ENCODE measurements at places on chromosomes 5 and 9. TPM values are rescaled to one million over a fixed set of nuclear protein-coding genes. Genes with fewer than 3 reads are reported as not detected.

The CDH12 gene
- not detected for total RNA-seq

The ADRA1B gene
- total RNA-seq: not detected

DNA sequence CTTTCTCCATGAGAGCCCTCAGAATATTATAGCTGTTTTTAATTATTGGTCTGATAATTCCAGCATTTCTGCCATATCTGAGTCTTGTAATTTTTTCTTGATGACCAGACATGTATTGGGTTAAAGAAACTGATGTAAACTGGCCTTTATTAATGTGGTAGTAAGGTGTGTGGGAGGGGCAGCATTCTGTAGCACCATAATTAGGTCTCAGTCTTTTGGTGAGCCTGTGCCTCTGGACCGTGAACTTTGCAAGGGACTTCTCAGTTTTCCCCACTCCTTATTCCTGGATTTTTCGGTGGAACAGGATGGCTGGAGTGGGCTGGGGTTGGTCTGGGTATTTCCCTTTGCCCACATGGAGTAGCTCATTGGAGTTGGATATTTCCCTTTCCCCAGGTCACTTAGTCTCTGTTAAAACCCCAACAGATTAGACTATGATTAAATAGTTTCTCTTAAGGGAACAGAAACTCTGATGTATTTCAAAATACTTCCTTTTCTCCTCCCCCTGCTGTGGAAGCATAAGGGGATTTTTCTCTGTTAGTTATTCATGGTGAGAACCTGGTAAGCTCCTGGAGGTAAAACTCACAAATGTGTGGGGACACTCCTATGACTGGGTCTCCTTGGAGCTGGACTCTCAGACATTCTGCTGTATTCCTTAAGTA lies 52.4 kb downstream of the FSD1L start:
- peaks cover 4% of the 10 kb centered on the region for H3K36me3 ChIP-seq
- no peak overlapping the region for H3K4me3 ChIP-seq
- H3K4me1 ChIP-seq: no peaks in the 10 kb centered on the region
- no peak overlapping the region for H3K27ac ChIP-seq

DNA sequence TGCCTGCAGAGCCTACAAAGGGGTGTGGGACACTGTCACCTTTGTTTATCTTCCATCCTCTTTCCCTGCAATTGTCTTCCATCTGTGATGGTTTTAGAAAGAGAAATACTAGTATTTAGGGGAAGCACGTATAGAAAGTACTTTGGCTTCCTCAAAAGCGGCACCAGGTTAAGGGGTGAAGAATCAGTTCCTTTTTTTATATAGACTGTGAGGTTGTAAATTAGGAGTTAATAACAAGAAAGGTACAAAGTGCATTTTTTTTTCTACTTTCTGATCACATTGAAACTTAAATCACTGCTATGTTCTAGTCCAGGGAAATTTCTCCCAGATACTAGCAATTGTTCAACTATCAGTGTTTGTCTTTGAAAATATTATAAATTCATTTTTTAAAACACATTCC lies 219.3 kb downstream of the CEMIP2 start:
- no peaks in the 10 kb centered on the region for H3K4me1 ChIP-seq
- H3K27me3 ChIP-seq: peaks cover 21% of the 10 kb centered on the region
- H3K27ac ChIP-seq: no peak overlapping the region
- no peak overlapping the region for H3K4me3 ChIP-seq
- DNase-seq: no peak

DNA sequence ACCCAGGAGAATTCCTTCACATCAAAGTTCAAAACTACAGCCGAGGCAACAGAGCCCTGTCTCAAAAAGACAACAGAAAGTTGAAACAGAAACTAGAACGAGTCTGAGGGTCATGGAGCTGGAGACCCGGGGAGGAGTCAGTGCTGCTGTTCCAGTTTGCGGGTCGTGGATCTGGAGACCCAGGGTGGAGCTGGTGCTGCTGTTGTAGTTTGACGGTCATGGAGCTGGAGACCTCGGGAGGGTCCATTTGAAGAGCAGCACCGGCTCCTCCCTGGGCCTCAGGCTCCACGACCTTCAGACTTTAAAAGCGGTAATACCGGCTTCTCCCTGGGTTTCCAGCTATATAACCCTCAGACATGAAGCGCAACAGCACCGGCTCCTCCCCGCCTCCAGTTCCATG lies 13.0 kb upstream of the LCN15 start:
- no peak for DNase-seq
- no peak overlapping the region for H3K4me3 ChIP-seq
- H3K27ac ChIP-seq: no peak overlapping the region
- H3K36me3 ChIP-seq: no peaks in the 10 kb centered on the region
- peaks cover 29% of the 10 kb centered on the region for H3K27me3 ChIP-seq

GRCh38 chr5:82334856-82335255 lies 56.7 kb upstream of the RPS23 start:
- H3K27ac ChIP-seq: no peak overlapping the region
- no peak for DNase-seq
- no peak overlapping the region for H3K4me3 ChIP-seq
- no peaks in the 10 kb centered on the region for H3K27me3 ChIP-seq
- no peaks in the 10 kb centered on the region for H3K4me1 ChIP-seq

- H3K27me3 ChIP-seq: no peaks in the 10 kb centered on the region
- no peaks in the 10 kb centered on the region for H3K4me1 ChIP-seq
- no peak overlapping the region for H3K4me3 ChIP-seq
- H3K36me3 ChIP-seq: no peaks in the 10 kb centered on the region
- DNase-seq: no peak
Observed at GRCh38 chr9:130352081-130352480, 86.5 kb downstream of the HMCN2 start.

- H3K27ac ChIP-seq: no peak overlapping the region
- peaks cover 22% of the 10 kb centered on the region for H3K27me3 ChIP-seq
- H3K4me3 ChIP-seq: no peak overlapping the region
- no peaks in the 10 kb centered on the region for H3K4me1 ChIP-seq
- no peak for DNase-seq
Observed at GRCh38 chr9:84121991-84122523, 141.5 kb downstream of the RMI1 start.

- no peak for DNase-seq
- peaks cover 6% of the 10 kb centered on the region for H3K4me1 ChIP-seq
- H3K4me3 ChIP-seq: no peak overlapping the region
- no peak overlapping the region for H3K27ac ChIP-seq
- H3K27me3 ChIP-seq: peaks cover 20% of the 10 kb centered on the region
Observed at GRCh38 chr5:991472-992267, 16.9 kb upstream of the NKD2 start.

DNA sequence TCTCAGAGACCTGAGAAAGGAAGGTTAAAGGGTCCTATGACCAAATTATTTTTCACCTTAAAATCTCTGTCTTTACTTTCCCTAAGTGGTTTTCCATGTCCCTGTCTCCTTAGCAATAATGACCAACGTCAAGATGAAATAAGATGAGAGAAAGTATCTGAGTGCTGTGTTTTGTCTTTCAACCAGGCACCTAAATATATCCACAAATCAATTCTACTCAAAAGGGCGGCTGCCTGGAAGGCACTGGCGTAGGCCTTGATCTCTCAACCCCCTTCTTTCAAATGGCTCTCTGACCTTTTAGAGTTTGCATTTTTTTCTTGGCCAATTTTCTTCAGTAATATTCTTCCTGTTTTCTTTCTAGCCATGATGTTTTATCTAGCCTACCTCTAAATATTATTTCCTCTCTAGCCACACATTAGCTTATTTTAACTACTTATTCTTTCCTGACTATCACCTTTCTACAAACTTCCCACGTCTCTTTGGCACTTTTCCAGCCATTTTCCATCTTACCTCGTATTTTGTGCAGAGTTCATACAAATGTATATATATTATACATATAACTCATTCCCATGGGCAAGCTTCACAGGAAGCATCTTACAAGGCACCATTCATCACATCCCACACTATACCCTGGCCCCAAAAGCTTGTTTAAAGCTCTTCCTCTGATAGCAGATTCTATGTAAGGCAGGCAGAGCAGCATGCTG lies 204.5 kb downstream of the SNX18 start:
- H3K4me3 ChIP-seq: no peak overlapping the region
- no peaks in the 10 kb centered on the region for H3K27me3 ChIP-seq
- no peaks in the 10 kb centered on the region for H3K36me3 ChIP-seq
- peaks cover 4% of the 10 kb centered on the region for H3K4me1 ChIP-seq
- no peak overlapping the region for H3K27ac ChIP-seq
- no peak for DNase-seq

DNA sequence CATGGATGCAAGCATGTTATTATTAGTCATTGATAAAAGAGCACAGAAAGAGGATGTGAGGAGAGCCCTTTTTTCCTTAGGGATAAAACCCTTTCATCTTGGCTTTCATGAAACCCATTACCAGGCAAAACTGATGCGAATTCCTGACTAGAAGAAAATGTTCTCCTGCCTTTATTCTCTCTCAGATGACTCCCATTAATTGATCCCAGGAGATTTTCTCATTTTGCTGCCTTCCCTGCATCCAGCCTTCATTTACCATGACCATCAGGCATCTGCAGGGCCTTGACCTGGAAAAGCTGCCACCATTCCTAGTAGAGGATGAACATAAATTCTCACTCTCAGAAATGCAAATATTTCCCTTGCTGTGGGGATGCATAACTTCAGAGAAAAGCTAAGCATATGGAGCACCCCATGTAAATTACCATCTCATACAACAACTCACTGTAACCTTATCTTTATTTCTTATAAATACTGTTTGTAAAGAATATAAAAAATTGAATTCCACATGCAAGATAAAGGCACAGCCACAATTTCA lies 176.5 kb downstream of the PDE4D start:
- no peaks in the 10 kb centered on the region for H3K4me1 ChIP-seq
- peaks cover 4% of the 10 kb centered on the region for H3K36me3 ChIP-seq
- no peaks in the 10 kb centered on the region for H3K27me3 ChIP-seq
- DNase-seq: no peak

Data from naive thymus-derived CD8-positive, alpha-beta T cell (primary cell).